HepG2 (cell line): ENCODE measurements at places on chromosomes 4 and X. TPM values are rescaled to one million over a fixed set of nuclear protein-coding genes. Genes with fewer than 3 reads are reported as not detected.

The CXCL6 gene
- not detected in 2 replicates for total RNA-seq

The RTL5 gene
- not detected in 2 replicates for total RNA-seq

DNA sequence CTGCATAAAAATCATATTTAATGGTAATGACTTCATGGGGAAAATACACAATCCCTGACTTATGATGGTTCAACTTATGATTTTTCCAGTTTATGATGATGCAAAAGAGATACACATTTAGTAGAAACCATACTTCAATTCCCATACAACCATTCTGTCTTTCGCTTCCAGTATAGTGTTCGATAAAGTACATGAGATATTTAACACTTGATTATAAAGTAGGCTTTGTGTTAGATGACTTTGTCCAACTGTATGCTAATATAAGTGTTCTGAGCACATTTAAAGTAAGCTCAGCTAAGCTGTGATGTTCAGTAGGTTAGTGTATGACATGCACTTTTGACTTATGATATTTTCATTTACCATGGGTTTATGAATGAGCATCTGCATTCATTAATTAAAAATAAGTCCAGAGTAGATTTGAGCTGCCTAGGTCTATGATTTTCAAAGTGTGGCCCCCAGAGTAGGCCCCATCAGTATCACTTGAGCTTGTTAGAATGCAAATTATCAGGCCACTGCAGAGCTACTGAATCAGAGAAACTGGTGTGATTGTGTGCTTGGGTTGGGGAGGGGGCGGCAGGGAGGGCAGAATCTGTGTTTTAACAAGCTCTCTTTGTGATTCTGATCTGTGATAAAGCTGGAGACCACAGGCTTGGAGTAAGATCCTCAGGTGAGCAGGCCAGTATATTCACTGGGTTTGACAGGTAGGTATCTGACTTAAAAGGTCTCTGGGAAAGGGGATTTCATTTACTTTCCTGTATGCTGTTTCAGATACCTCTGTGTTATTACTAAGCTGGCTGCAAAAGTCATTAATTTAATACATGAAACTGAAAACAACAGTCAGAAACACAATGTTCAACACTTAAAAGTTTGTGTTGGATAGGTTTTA, 8.4 kb downstream of the ATP10D start:
- no peak for DNase-seq

GRCh38 chr4:81142744-81143143, 72.3 kb downstream of the PRKG2 start:
- DNase-seq, result no peak

- peak; percentile 16 for DNase-seq
Measured at GRCh38 chr4:108492816-108493595, 127.4 kb upstream of the RPL34 start.

DNA sequence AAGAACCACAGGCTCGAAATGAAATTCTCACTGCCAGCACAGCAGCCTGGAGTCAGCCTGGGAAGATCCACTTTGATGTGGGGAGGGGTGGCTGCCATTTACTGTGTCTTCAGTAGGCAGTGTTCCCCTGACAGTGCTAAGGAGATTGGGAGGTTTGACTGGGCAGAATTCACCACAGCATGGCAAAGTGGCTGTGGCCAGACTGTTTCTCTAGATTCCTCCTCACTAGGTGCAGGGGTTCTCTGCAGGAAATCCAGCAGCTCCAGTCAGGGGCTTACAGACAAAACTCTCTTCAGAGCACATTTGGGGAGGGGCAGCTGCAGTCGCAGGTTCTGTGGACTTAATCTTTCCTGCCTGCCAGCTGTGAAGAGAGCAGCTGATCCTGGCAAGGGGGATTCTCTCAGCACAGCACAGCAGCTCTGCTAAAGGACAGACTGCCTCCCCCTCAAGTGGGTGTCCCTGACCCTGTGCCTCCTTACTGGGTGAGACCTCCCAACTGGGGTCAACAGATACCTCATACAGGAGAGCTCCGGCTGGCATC, 1174.0 kb downstream of the RAPGEF2 start:
- DNase-seq, result no peak
